ENCODE measurements at places on chromosomes 6 and 20.

- no peak for DNase-seq
Measured at GRCh38 chr6:35609588-35609987, 79.1 kb downstream of the FKBP5 start.

- DNase-seq = no peak
Measured at GRCh38 chr20:50569864-50570836, 60.0 kb downstream of the PTPN1 start.

- DNase-seq = no peak
Measured at GRCh38 chr6:148074738-148075137, 267.9 kb upstream of the SASH1 start.

DNA sequence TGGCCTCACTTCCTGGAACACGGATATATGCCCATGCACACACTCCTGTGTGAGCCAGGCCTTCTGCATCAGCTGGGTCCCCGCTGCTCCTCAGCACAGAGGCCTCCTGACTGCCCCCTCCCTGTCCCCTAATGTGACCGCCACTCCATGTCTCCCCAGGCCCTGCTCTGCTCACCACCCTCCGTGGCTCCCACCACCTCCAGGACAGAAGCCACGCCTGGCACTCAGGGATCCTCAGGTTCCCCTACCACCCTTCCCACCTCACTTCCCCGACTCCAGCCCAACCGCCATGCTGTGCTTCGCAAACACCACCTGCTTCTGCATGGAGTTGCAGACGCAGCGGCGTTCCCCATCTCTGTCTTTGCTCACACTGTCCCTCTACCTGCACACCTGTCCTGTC lies 4.3 kb upstream of the SRC start:
- no peak for DNase-seq

DNA sequence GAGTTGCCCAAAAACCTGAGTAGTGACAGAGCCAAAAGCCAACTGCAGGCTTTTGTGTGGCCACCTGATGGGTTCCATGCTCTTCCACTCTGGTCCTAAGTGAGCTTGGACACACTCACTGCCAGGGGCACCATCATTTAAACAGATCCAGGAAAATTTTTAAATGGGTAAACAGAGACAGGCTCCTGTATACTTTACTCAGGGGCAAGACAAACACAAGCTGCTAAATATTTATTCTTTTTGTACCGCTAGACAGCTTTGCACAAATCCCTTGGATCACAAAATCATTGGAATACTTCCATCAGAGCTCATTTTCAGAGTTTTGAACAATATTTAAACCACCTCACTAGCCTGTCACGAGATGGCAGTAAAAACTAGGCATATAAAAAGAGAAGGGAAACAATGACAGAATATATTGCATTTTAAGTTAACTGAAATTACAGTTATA lies 31.4 kb downstream of the GCLC start:
- DNase-seq = no peak

- no peak for DNase-seq
Measured at GRCh38 chr20:5397393-5397792, 80.6 kb upstream of the PROKR2 start.

DNA sequence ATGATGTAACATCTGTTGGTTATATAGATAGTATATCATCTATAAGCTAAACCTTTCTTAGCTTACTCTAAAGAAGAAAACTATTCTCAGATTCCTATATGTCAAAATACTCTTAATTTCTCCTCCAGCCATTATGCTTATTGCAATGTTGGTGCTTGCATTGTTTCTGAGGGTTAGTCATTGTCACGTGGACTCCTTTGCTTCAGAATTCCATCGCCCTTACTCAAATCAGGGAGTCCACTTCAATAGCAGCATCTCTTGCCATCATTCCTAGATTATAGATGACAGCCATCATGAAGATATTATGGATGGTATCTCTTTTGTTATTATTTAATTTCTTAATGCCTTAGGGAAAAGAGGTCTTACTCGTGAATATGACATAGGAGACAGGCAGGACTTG lies 776.1 kb downstream of the TENT5A start:
- DNase-seq = no peak

GRCh38 chr6:90109141-90109540 lies 187.5 kb downstream of the BACH2 start:
- no peak for DNase-seq

DNA sequence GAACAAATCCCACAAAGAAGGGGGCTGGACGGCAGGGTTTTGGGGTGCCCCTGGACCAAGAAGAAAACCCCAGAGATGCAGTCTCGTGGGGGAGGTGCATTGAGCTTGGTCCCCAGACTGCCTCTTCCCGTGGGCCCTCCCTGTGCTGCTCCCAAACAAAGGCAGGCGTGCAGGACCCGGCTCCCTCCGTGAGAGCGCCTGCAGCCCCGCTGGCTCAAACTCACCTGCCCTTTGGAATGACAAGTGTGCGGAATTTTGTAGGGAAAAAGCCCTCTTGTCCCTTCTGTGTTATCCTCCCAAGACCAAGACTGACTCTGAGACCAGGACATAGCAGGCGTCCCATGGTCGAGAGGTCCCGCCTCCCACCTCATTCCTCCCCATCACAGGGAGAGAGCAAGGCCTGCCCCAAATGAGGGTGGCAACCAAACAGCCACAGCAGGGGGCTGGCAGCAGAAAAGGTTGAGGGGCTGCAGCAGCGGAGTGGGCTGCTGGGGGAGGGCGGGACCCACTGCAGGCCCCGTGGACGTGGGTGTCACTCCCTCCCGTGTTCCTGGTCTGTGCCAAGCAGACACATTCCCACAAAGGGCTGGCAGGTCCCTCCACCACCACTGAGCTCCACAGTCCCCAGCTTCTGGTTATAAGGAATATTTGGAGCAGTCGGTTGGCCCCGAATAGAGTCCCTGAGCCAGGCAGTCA lies 5.6 kb upstream of the FRMD1 start:
- DNase-seq = no peak
